COR-L47 (cell line): ENCODE measurements at places on chromosomes 13 and 19.
A peak's percentile ranks its signal among the peaks of the same experiment; 100 is the strongest.

DNA sequence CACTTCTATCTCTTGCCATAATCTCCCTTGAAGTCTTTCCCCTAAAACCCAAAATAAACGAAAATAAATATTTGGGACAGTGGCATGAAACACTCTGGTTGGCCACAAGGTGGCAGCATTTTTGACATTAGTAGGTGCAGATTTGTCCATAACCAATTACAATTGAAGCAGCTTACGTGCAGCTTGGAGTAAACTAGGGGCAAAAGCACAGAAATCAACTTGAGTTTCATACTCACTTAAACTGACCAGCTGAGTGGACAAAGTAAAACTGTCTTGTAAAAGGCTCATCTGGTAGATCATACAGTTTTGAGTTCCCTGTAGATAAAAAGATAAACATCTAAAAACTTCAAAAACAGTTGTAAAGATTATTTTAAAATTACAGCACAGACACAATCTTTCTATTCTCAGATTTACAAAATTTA, 18.8 kb downstream of the PDCD5 start:
- peak; percentile 41 for DNase-seq

DNA sequence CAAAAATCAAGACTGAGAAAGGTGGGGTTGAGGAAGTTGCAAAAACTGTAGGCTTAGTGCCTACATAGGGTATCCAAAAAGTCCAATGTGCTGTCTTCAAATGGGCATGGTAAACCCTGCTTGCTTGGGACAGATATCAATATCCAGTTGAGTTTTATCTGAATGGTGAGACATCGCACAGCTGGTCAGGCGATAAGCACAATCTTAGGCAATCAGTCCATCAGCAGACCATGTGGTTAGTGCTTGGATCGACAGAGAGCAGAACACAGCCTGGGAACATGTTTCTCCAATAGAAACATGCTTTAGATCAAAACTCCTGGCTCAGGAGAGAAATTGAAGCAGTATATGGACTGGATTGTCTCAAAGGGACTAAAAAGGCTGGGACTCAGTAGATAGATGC, 151.3 kb upstream of the IPO5 start:
- no peak for DNase-seq

- no peak for DNase-seq
Measured at GRCh38 chr13:105446197-105446596, 1089.3 kb downstream of the EFNB2 start.

DNA sequence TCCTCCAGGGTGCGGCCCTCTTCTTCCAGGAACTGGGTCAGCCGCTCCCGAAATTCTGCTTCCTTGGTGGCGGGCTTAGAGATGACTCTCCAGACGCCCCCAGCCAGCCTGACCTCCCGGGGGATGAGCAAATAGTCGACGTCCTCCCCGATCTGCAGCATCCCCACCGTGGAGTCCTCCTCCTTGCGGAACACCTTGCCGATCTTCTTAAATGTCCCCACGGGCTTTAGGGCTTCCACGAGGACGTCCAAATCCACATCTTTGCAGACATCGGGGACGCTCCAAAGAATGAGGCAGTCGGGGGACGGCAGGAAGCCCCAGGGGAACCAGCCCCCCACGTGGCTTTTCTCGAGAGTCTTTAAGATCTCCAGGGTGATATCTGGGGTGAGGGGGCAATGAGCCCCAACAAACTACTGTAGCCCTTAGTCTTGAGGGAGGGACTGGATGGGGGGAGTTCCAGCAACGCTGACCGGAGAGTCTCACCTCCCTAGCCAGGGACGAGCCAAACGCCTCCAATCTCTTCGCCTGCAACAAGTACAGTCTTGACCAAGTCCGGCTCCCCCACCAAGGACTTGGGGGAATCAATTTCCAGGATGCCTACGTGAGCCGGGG, 608 bp downstream of the CCDC8 start:
- DNase-seq, result no peak

DNA sequence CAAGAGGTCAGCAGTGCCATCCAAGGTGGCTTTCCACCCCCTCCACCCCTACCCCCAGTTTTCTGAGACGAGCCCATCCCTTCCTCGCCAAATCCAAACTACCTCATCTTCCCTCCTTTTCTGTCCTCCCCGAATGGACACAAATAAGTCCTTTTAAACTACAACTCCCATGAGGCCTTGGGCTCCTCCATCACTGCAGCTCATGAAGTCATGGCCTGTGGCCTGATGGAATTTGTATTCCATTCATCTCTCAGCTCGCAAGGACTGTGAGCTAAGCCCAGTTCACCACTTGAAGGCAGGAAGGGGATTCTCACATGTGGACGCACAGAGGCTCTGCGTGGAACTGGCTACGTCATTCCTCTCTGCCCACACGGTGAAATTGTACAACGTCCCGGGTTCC, 12.5 kb downstream of the PTPRH start:
- DNase-seq, result no peak

DNA sequence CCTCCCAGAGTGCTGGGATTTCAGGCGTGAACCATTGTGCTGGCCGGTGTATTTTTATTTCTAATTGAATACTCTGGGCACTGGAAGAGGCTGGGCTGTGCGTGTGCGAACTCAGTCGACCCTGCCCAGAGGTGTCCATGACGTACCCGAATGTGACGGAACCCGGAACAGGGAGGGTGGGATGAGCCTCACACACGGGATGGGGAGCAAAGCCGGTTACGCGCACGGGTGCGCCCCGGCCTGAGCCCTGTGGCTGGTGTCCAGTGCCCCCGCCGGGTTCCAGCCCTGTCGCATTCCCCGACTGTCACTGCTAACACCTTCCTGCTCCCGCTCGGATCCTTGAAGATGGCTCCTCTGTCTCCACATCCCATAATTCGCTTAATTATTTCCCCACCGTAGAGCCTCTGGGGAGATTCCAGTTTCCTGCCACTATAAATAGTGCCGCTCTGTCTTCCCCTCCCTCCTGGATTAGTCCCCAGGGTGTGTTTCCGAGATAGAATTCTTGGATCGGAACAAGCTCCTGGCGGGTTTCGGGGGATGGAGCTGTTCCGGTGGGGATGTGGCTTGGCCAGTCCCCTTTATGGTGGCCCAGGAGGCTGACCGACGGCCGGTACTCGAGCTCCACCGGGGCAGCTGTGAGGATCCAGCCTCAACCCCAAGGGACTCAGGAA, 22.0 kb downstream of the SBNO2 start:
- no peak for DNase-seq

DNA sequence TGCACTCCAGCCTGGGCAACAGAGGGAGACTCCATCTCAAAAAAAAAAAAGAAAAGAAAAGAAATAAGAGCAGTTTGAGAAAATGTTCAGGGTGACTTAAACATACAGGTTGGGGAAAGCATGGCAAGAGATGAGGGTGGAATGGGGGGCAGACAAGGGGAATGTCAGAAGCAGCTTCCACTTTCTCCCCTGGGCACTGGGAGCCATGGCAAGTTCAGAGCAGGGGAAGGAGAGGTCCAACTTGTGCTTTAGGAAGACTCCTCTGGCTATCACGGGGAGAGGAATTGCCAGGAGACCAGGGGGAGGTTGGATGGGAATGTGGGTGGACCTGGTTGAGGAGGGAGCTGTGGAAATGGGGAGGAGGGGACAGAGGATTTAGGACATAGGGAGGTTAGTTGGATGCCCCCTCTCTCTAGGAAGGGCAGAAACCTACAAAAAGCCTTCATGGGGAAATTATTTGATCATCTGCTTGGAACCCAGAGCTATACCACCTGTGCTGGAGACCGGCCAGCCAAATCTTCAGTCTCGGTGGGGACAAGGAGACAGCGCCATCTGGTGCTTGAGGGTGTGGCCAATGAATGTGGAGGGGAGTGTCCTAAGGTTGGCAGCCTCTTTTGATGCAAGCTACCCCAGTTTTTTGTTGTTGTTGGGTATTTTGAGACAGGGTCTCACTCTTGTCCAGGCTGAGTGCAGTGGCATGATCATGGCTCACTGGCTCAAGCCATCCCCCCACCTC, 7.3 kb upstream of the STRN4 start:
- peak; percentile 65 for DNase-seq

DNA sequence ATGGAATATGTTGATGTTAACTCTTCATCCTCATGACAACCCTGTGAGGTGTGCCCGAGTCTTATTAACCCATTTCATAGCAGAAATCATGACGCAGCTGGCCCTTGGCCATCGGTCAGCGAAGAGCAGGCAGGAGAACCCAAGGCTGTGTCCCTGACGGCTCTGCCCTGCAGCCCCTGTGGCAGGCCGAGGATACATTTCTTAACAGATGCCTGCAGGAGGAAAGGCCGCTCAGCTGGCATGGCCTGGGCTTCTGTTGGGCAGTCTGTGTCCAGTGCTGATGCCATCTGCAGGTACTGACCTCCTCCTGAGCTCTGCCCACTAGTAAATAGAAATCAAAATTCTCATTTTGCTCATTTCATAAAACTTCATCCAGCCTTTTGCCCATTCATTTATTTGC, 35.4 kb upstream of the MCF2L start:
- DNase-seq, result no peak

DNA sequence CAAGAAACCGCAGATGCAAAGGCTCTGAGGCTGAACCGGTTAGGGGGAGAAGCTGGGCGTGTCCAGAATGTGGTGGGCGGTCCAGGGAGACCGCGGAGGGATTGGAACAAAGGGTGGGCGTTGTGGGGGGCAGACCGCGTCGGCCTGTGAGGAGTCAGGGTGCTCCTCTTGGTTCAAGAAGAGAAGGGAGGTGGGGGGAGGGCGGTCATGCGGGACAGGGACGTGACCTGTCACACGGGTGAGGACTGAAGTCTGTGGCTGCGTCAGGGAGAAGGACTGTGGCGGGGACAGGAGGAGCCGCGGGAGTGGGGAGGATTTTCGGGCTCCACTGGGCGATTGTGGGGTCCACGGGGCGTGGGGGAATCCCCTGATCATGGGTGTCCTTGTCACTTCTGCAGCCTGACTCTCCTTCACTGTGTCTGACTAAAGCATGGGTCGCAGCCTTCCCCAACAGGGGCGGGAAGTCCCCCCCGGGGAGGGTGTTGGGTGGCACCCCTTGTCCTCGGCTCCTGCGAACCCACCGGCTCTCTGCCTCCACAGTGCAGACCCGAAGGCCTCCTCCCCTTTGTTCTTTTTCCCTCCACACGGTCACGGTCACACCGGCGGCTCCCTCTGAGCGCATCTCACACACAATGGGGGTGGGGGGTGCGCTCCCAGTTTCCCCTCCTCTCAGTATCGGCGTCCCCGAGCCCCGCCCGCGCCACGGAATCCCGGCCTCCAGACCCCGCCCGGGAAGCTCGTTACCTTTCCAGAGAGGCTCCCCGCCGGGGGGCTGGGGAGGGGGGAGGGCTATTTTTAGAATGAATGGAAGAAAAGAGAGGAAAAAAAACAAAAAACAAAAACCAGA, 16.4 kb upstream of the KCNN1 start:
- DNase-seq, result peak; percentile 69

DNA sequence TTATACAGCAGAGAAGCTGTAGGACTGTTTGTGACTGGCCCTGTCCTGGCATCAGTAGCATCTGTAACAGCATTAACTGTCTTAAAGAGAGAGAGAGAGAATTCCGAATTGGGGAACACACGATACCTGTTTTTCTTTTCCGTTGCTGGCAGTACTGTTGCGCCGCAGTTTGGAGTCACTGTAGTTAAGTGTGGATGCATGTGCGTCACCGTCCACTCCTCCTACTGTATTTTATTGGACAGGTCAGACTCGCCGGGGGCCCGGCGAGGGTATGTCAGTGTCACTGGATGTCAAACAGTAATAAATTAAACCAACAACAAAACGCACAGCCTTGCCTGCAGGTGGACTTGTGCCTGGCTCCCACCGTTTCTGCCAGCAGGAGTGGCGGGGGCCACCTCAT, 27.3 kb upstream of the LDLR start:
- no peak for DNase-seq

DNA sequence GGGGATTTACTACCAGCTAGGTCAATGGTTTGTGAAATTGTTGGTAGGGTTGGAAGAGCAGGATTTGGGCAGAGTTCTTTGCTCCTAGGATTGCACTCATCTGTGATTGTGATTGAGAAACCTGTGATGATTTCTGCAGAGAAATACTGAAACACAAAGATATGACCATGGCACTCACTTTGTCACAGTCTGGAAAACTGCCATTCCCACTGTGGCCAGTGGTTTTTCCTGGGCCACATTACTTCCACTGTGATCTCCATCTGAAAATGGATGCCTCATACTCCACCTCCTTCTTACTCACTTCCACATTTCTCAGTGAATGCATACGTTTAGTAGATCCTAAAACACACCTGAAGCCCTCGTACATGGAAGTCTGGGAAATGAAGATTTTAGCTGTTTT, 593.2 kb downstream of the LMO7 start:
- DNase-seq, result no peak

GRCh38 chr19:48967346-48968178, 2.5 kb downstream of the FTL start:
- no peak for DNase-seq

DNA sequence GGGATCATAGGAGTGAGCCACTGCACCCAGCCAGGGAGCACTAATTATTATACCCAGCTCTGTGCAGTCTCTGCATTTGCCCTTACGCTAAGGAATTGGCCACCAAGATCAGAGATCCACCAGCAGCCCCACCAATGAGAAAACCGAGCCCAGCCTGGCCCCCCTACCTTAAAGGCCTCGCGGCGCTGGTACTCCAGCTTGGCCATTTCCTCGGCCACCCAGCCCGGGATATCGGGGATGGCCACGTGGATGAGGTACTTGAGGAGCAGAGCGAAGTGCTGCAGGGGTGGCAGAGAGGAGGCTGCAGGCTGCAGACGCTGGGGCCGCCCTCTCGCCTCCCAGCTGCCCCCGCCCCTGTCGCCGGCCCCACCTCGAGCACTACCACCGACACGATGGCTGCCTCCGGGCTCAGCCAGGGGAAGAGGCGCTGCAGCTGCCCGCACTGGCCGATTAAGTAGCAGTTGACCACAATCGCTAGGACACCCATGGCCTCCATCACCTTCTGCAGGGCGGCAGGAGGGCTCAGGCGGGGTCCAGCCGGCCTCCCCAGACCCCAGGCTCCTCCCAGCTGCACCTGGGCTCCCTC, 7.5 kb downstream of the ANO8 start:
- no peak for DNase-seq

GRCh38 chr13:29721766-29722165, 126.3 kb upstream of the SLC7A1 start:
- no peak for DNase-seq

- DNase-seq, result no peak
Measured at GRCh38 chr19:14434543-14435319, 1.6 kb downstream of the PKN1 start.

DNA sequence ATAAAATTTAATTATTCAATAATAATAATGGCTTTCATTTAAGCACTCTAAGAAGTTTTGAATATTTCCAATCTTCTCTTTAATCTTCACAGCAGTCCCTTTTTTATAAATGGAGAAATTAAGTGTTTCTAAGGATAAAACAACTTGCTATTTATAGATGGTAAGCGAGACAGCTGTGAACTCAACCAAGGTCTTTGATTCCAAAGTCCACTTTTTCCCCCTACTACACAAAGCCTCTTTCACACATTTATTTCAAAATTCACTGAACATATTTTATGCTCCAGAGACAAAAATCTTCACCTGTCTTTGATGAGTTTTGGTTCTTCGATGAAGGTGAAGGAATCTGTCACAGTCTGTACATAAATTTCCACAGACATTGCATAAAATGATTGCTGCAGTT, 34.4 kb upstream of the FBXL3 start:
- DNase-seq, result no peak
